Nephron progenitor cell (in vitro differentiated cells): ENCODE measurements at places on chromosomes 2 and 18.

DNA sequence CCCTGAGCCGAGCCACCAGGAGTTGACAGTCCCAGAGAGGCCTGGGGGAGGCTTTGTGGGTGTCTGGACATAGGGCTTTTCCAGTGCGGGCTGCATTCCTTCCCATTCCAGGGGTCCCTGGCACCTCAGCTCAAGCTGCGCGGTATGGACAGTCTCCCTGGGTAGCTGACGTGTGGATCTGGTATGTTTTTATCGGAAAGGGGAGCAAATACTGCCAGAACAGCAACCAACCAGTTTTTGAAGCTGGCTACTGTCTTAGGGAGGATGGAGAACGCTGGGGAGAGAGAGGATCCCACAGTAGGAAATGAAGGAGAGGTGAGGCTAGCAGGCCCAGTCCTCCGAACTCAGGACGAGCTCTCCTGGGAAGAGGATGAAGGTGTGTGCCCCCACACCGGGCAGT lies 103.8 kb upstream of the APCDD1 start:
- no peak for DNase-seq

DNA sequence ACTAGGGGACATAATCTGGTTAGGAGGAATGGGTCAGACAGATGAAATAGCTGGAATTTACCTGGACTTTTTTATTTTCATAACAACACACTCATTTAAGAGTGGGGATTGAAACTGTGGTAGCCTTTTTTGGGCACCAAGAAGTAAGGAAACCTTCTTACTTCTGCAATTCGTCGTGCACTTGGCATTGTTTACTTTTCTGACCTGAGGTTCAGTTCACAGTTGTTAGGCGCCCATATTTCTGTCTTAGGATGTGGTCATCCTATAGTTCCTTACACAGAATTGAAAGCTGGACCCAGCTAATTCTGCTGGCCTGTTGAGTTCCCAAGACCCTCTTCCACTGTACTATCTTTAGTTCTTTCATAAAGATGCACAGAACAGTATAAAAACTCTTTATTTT lies 72.9 kb downstream of the TMX3 start:
- DNase-seq = no peak

GRCh38 chr2:20016346-20016745 lies 3.9 kb upstream of the MATN3 start:
- no peak for DNase-seq

DNA sequence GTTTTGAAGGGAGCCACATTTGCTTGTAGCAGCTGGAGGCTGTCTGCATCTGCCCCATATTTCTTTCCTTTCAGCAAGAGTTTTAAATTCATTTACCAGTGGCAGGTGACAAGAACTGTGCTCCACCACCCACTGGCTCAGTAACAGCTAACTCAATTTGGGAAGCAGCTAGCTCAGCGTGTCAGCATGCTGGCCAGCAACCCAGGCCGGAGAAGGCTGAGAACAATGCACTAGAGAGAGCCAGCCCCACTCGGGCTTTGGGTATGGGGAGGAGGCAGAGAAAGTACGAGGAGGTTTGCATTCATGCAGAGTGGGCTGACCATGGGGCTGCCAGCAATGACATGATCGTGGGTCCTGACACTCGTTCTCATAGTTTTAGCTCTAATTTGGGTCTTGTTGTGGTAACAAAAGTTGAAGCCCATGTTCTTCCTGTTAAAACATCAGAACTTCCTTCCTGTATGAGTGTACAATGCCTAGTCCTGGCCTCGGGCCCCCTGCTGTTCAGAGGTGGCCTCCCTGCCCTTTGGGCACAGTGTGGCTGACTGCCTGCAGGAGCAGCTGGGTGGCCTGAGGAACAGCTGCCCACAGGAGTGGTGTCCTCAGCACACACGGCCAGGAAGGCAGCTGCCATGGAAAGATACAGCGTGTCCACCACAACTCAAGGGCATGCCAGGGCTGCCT lies 23.0 kb downstream of the CDC42EP3 start:
- no peak for DNase-seq

DNA sequence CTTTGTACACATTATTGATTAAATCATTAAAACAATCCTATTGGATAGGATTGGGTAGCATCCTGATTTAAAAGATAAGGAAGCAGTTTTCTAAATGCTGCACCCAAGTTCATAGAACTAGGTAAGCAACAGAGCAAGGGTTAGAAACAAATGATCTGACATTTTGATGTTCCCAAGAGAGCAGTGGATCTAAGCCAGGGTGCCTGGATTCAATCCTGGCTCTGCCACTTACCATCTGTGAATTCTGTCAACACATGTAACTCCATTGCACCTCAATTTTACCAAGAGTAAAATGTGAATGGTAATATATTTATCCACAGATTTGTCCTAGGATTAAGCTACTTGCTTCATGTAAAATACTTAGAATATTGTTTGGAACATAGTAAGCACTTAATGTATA lies 982.6 kb upstream of the FANCL start:
- DNase-seq = no peak

GRCh38 chr2:187168720-187169713 lies 279.0 kb downstream of the CALCRL start:
- DNase-seq = no peak

DNA sequence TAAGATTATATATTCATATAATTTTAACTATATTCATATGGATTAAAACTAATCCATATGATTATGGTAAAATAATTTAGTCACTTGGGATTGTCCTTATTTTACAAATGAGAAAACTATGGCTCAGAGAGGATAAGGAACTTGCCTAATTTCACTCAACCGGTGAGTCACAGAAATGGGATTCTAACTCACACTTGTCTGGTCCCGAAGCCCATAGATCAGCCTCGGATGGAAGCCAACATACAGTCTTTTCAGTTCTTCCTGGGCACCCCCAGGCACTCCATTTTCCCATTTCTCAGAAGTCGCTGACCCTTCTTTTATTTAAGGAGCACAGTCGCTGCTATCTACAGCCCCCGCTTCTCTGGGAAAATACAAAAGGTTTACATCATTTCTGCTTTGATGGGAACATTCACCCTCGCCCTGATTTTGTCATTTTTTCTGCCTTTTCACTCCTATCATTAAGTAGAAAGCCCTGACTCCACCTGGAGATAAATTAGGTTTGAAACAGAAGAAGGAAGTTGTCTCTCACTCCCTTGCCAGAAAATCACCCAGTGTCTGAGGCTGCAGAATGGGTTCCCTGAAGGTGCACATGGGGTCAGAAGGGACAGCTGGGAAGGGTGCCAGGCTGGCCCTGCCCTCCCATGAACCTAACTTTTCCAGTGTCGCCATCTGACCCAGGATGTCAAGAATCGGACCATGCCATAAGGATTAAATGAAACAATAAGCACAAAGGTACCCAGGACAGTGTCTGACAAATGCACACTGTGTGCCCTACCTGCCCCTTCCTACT lies 36.6 kb downstream of the CYP1B1 start:
- no peak for DNase-seq

DNA sequence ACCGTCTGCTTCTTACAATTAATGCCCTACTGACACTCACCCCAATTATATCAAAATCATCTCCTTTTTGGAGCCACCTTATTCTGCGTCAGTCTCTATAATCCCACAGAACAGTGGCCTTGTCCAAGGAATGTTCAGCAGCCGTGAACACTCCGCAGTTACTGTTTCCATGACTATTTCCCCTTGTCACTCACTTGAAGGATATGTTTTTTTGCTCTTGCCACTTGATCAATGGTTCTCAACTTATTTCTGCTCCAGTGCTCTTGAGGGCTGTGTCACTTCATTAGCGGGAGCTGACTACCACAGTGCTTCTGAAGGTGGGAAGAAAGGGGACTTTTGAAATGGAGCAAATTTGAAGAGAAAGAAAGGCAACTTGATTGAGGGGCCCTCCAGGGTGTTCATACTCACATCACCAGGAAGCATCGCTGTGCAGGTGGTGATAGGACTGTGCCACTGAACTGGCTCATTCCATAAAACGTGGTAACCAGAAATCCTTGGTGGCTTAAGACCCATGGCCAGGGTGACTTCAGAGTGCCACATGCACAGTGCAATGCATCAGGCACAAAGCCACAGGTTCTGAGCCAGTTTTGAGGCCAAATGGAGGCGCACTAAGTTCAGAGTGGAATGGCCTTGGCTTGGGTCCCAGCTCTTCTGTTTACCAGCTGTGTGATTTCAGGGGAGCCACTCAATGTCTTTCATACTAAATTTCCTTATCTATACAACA lies 320.6 kb upstream of the RAB12 start:
- no peak for DNase-seq

- DNase-seq = no peak
Measured at GRCh38 chr2:191470306-191470705, 207.6 kb upstream of the NABP1 start.

DNA sequence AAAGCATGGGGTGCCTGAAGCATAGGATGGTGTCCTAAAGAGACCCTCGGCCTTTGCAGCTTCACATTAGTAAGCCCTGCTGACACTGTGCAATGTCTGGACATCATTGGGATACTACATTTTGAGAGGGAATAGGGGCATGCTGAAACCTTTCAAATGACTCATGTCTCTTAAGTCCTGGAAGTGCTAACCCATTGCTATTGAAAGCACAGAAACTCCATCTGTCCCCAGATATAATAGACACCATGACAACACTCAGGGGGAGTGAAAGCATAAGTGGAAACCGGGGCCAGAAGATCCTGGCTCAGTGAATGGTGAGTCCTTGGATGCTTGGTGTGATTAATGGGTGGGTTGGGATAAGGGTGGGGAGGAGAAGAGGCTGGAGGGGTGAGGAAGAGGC lies 595.5 kb upstream of the ID2 start:
- no peak for DNase-seq

GRCh38 chr2:60633615-60634014 lies 80.2 kb upstream of the BCL11A start:
- no peak for DNase-seq

DNA sequence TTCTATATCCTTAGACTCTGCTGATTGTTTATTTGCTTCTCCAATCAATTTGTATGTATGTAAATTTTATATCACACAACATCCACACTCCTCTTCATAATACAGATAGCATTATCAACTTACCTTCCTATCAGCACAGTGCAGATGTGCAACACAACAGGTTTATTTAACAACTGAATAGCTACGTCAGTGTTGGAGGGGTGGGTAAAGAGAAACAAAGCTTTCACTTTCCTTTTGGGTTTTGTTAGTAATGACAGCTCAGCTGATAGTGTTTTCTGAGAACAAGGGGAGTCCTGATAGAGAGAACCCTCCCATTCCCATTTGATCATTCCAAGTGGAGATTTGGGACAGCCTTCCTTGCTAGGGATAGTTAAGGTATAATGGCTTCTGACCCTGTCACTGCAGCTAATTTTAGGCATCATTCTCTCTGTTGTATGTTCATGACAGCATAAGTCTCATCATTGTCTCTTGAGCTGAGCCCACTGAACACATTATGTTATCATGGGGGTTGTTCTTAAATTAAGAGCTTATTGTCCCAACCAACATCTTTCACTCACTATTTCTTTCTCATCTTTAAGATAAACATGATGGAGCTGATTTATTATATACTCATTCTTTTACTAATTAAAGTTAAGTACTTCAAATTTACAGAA lies 227.7 kb downstream of the GPD2 start:
- no peak for DNase-seq

DNA sequence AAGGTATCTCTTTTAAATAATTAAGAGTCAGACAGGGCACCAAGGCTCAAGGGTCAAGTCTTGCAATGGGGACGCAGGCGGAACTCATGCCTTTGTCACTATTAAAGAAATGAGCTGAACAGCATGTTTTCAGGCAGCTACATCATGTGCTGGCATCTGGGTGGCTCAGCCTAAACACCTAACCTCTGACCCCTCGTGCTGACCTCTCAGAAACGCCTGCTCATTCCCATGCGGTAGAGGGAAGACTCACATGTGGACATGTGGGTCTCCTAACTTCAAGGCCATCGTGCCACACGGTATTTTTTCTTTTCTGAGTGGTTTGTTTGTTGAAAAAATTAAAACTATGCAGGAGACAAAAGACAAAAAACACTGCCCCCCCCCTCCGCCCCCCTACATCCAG lies 31.3 kb downstream of the CYP27C1 start:
- no peak for DNase-seq

GRCh38 chr2:75570948-75571729 lies 10.4 kb upstream of the EVA1A start:
- no peak for DNase-seq

GRCh38 chr2:151040039-151040438 lies 221.6 kb downstream of the RBM43 start:
- no peak for DNase-seq

- DNase-seq = no peak
Measured at GRCh38 chr2:30661173-30662107, 145.8 kb downstream of the CAPN13 start.

DNA sequence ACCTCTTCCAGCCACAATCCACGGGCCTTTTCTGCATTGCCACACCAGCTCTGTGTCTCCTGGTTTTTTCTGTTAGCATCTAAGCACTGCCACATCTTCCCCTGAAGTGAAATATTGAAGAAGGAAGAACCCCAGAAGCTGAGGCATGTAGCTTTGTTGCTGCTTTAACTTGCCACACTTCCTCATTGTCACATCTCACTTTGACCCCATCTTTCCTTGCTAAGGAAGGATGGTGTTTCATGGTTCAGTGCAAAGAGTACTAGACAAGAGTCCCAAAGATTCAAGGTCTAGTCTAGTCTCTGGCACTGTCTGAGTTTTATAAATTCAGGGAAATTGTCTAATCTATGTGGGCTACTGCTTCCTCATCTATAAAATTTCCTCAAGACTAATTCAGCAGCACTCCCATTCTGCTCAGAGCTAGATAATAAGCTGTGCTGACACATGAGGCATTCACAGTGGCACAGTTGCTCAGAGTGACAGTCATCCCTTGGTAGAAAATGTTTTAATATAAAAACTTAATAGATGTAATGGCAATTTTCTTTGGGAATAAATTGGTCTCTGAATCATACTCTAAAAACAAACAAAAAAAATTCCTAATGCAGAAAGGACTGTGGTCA lies 483.0 kb upstream of the ID2 start:
- no peak for DNase-seq

DNA sequence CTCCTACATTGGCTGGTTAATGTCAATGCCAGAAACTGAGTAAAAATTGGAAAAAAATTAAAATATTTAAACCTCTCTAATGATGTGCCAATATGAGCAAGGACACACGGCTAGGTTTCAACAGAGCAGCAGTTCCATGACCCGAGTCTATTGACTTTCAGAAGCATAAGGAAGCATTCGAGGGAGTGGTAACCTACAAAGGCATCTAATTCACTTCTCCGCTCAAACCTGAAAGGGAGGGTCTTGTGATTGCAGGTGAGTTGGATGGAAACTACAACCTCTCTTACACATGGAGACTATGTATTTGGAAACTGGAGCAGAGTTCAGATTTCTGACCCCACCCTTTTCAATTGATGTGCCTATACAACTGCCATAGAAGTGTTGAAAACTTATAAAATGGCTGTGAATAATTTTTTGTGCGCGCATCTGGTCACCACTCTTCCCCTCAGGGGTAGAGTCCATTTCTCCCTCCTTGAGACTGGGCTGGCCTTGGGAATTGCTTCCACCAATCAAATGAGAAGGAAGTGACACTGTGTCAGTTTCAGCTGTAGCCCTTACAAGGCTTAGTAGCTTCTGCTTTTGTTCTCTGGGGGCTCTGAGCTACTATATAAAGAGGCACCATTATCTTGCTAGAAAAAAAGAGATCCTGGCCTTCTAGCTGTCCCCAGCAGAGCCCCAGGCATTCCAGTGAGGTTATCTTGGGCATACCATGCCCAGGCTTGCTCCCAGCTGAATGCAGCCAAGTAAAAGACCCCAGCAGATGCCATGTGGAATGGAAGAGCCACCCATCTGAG lies 278.0 kb downstream of the EPHA4 start:
- no peak for DNase-seq
